Activated naive CD4-positive, alpha-beta T cell (primary cell): ENCODE measurements at places on chromosomes 7 and 10.

- no peak for DNase-seq
These were observed 36.7 kb downstream of the MTERF1 start for GRCh38 chr7:91843831-91844230.

- no peak for DNase-seq
These were observed 50.5 kb upstream of the COL13A1 start for GRCh38 chr10:69751214-69751613.

DNA sequence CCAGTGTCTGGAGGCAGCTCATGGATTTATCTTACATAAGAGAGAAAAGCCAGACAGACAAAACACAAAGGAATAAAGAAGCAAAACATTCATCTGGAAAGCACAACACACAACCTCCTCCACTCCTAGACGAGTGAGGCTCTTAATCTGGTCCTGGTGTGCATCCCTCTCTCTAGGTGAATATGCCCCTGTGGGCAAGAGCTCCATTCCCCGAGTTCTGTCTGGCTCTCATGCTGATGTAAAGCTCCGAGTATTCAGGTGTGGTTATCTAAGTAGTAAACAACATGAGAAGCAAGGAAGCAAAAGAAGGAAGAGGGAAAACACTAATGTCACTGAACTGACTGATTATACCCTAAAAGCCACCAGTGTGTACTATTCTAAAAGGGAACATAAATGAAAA is 47.9 kb upstream of the FEZF1 start:
- no peak for DNase-seq

GRCh38 chr7:22649686-22650085 is 77.3 kb upstream of the IL6 start:
- no peak for DNase-seq

GRCh38 chr7:128858380-128859231 is 4.0 kb upstream of the ATP6V1F start:
- no peak for DNase-seq

- DNase-seq: no peak
These were observed 664.9 kb downstream of the SUGCT start for GRCh38 chr7:40799493-40800403.

DNA sequence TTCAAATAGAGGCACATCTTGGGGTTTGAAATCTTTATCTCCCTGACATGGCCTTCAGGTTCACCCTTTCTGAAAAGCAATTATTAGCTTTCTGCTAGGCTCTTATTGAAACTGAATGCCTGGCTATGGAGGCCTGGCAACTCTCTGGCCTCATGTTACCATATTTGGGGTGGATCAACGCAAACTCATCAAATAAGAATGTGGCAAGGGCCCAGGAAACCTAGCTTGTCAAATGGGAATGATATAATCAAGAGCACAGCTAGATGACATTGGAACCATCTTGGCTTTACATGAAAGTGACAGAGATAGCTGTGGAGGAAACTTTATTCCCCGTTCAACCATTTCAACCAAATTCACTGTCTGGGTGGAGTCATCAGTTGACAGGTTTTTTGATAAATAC is 202.8 kb upstream of the SMIM30 start:
- DNase-seq: no peak

GRCh38 chr10:92027141-92027540 is 103.6 kb downstream of the BTAF1 start:
- no peak for DNase-seq

GRCh38 chr7:115572111-115572510 is 458.5 kb downstream of the TFEC start:
- DNase-seq: no peak

- DNase-seq: no peak
These were observed 225.0 kb downstream of the CTNNA3 start for GRCh38 chr10:67471022-67471421.

DNA sequence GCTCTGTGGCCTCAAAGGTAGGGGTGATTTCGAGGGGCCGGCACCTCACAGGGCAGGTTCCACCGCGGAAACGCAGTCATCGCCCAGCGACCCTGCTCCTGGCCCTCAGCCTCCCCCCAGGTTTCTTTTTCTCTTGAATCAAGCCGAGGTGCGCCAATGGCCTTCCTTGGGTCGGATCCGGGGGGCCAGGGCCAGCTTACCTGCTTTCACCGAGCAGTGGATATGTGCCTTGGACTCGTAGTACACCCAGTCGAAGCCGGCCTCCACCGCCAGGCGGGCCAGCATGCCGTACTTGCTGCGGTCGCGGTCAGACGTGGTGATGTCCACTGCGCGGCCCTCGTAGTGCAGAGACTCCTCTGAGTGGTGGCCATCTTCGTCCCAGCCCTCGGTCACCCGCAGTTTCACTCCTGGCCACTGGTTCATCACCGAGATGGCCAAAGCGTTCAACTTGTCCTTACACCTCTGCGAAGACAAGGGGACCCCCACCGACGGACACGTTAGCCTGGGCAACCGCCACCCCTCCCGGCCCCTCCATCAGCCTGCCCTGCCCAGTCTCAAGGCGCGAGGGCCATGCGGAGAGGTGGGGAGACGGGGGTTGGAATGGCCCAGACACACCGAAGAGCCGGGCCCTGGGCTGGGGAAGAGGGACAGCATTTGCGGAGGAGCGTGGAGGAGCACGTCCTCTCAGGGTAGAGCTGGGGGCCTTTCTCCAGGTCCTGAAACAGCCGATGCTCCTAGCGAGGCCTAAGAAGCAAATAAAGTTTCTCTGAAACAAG is 6.0 kb downstream of the SHH start:
- DNase-seq: no peak

DNA sequence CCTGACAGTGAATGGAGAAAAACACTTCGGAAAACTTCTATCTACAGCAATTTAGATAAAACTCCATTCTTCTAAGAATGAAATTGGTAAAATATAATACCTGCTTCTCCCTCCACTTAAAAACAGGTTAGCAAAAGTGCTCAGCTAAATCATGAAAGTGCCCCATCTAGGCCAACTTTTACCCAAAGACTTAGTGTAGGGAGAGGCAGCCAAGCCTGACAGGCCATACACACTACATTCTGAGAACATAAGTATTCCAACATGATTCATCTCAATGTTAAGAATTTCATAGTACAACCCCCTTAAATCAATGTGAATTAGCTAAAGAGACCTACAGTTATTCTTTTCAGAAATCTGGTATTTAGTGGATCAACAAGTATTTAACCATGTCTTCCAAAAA is 7.2 kb downstream of the FAM3C start:
- DNase-seq: no peak

- DNase-seq: no peak
These were observed 193.0 kb downstream of the PCDH15 start for GRCh38 chr10:54607983-54608382.

GRCh38 chr7:10934292-10934691 is 39.4 kb upstream of the PHF14 start:
- no peak for DNase-seq

DNA sequence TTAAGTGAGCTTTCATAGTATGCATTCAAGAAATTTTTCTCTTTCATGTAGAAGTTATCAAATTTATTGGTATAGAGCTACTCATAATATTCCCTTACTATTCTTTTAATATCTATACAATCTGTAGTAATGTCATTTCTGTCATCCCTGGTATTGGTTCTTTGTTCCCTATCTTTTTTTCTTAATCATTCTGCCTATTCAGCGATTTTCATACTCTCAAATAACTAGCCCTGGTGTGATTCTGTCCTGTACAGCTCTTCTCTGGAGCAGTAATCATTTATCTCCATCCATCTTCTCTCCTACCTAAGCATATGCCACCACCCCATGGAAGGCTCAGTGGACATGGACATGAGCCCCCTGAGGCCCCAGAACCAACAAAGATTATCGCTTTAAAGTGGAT is 213.2 kb upstream of the NEBL start:
- no peak for DNase-seq

DNA sequence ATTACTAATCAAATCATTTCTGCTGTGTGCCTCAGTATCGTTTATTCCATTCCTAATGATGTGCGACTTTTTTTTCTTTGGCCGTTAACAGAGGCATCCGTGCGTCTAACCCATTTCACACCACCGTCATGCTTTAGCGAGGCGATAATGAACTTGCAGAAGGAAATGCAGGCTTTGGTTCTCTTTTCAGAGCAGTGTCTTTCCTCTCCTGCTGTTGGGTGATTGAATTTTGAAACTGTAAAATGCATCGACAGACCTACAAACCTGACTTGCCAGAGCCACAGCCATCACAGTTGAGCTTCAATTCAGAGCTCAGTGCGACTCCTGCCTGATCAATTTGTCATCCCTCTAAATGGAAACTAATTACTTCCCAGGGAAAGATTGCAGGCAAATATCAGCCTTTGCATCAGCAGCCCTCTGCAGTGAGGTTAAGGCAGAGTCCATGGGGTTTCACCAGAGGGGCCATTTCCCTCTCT is 486.0 kb upstream of the GALNT17 start:
- DNase-seq: no peak

GRCh38 chr7:22574754-22575520 is 74.9 kb upstream of the STEAP1B start:
- DNase-seq: no peak

- DNase-seq: no peak
These were observed 28.3 kb upstream of the TES start for GRCh38 chr7:116182023-116182422.

- no peak for DNase-seq
These were observed 1.7 kb upstream of the ZNF853 start for GRCh38 chr7:6613706-6614105.

GRCh38 chr7:154231732-154232131 is 179.5 kb downstream of the DPP6 start:
- no peak for DNase-seq

GRCh38 chr10:4617589-4617988 is 208.4 kb upstream of the AKR1E2 start:
- no peak for DNase-seq

- no peak for DNase-seq
These were observed 43.8 kb downstream of the PTPN12 start for GRCh38 chr7:77580762-77581350.

- no peak for DNase-seq
These were observed 321.8 kb downstream of the TCERG1L start for GRCh38 chr10:130989670-130990232.

- no peak for DNase-seq
These were observed 233.4 kb downstream of the PAXIP1 start for GRCh38 chr7:154769527-154769926.

GRCh38 chr10:128916383-128916782 is 550.7 kb upstream of the MGMT start:
- DNase-seq: no peak

- DNase-seq: no peak
These were observed 82.7 kb downstream of the AKR1D1 start for GRCh38 chr7:138158739-138159528.

DNA sequence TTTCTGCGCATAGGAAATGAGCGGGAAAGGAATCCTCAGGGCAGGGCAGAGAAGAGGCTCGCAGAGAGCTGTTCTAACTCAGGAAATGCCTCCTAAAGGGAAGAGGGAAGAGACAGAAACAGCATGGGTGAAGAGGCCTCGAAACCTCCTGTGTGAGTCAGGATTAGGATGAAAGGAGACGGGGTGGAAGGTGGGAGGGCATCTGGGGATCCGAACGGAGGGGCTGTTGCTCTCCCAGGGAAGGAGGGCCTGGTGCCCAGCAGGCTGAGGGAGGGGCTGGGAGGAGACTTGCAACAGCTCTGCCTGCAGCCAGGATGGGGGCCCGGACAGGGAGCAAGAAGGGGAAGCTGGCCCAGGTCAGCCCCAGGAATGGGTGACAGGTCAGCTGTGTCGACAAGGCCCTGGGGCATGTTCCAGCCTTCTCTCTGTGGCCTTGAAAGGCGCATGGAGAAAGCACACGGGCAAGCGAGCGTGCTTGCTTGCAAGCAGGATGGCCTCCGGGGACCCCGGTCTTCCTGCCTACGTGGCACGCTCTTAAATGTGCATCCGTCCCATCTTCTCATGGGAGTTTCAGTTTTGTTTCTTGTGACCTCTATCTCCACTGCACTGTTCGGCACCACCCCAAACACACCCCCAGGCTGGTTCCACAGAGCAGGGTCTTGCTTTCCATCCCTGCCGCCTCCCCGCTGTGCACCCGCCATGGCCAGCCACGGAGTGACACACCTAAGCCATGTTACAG is 63.5 kb downstream of the HIPK2 start:
- no peak for DNase-seq

- no peak for DNase-seq
These were observed 349.4 kb upstream of the LRGUK start for GRCh38 chr7:133777701-133778100.

DNA sequence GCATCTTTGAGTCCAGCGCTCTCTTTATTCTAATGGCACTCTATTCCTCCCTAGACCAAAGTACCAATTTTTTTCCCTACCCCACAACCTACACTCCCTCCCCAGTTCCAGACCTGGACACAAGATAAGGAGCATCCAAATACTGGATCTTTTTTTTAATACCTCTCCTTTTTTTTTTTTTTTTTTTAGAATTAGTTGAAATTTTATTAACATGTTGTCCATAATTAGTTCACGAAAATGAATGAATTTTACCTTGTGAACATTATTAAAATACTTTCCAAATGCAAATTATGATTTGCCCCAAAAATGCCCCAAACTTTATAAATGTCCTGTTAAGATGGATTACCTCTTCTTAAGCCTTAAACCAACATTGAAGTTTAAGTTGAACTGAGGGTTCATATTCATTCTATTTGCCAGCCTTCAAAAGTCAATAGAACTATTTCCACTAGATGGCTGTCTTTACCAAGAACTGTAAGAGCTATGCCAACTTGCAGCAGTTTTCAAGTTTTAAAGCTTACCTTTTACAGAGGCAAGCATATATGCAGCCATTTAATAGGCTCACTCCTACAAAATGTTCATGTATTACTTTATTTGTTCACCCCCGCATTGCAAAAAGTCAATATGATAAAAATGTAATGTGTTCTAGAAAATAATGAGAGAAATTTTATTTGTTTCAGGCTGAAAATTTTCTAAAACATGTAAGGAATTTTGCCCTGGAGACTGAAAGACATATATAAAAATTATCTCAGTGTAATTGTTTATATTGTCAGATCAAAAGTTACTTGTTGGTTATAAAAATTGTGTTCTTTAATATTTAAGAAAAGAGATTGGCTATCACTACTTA is 39.7 kb upstream of the TNKS2 start:
- no peak for DNase-seq

- no peak for DNase-seq
These were observed 5.6 kb upstream of the ZEB1 start for GRCh38 chr10:31313396-31313795.

GRCh38 chr10:129621693-129622092 is 154.7 kb downstream of the MGMT start:
- DNase-seq: no peak

- DNase-seq: no peak
These were observed 378.8 kb upstream of the PODXL start for GRCh38 chr7:131935180-131935579.

- no peak for DNase-seq
These were observed 6.1 kb upstream of the UBE2H start for GRCh38 chr7:129958643-129959470.

DNA sequence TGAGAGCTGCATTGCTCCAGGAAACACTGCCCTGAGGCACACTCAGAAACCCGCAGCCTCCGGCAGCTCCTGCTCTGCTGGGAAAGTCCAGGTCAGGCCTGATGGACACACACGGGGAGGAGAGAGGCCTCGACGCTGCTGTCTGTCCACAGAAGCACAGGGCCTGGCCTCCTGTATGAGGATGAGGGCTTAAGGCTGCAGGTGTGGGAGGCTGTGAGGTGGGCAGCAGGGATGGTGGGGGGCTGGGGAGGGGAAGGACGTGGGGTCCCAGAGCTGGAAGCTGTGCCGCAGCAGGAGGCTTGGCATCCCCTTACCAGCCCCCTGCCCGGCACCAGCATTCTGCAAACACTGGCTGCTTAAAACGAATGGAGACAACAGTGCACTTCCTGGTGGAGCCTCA is 186.2 kb downstream of the DNAJB6 start:
- no peak for DNase-seq
